ENCODE measurements at places on chromosomes 1 and 21.

GRCh38 chr21:36113647-36114428 lies 21.0 kb upstream of the CBR3 start:
- DNase-seq: no peak

DNA sequence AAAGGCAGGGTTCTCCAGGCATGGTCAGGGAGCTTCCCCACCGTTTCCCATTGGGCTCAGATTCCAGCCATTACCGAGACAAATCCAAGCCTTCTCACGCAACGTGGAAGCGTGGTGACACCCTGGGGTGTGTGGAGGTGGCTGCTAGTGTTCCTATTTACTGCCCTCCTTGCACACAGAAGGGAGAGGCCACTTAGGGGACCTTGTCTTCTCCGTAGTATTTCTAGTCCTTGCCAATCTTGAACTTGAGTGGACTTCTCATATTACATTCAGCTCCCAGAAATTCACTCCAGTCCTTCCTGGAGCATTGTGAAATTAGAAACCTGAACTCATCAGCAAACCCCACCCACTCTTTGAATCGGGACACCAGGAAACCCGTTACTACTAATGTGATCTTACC lies 131.6 kb downstream of the AJAP1 start:
- no peak for DNase-seq

GRCh38 chr1:213997038-213997771 lies 9.4 kb downstream of the PROX1 start:
- DNase-seq: no peak

DNA sequence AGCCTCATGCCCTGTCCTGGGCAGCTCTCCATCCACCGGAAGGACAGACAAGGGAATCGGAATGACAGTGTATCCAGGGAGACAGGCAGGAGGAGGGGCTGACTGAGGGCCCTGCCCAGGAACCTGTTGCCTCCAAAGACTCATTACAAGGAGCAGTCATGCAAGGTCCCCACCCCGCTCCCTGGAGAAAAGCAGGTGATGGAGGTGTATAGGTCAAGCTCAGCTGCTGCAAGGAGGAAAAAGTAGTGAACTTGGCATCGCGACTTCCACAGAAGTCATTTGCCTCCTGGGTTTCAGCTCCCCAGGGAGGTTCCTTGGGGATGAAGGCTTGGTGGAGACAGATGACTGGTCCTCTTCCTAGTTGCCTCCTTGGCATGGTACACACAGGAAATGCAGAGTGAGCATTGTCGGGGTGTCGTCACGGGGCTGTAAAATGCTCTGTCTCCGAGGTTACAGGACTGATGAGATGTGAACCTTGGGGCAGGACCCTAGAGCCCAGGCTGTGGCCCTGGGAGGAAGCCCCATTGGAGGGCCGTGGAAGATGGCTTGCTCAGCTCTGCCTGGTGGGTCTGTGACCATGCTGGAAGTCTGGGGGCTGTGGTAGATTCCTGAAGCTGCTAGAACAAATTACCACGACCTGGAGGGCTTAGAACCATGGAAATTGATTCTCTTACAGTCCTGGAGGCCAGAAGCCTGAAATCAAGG lies 219.6 kb upstream of the C1orf174 start:
- no peak for DNase-seq

GRCh38 chr1:29390491-29391361 lies 154.4 kb downstream of the PTPRU start:
- no peak for DNase-seq

- DNase-seq: no peak
Measured at GRCh38 chr1:165434281-165434680, 10.6 kb downstream of the RXRG start.

Data from D341Med (cell line).